ENCODE measurements at places on chromosomes 13 and 19. TPM values are rescaled to one million over a fixed set of nuclear protein-coding genes. Genes with fewer than 3 reads are reported as not detected.

DNA sequence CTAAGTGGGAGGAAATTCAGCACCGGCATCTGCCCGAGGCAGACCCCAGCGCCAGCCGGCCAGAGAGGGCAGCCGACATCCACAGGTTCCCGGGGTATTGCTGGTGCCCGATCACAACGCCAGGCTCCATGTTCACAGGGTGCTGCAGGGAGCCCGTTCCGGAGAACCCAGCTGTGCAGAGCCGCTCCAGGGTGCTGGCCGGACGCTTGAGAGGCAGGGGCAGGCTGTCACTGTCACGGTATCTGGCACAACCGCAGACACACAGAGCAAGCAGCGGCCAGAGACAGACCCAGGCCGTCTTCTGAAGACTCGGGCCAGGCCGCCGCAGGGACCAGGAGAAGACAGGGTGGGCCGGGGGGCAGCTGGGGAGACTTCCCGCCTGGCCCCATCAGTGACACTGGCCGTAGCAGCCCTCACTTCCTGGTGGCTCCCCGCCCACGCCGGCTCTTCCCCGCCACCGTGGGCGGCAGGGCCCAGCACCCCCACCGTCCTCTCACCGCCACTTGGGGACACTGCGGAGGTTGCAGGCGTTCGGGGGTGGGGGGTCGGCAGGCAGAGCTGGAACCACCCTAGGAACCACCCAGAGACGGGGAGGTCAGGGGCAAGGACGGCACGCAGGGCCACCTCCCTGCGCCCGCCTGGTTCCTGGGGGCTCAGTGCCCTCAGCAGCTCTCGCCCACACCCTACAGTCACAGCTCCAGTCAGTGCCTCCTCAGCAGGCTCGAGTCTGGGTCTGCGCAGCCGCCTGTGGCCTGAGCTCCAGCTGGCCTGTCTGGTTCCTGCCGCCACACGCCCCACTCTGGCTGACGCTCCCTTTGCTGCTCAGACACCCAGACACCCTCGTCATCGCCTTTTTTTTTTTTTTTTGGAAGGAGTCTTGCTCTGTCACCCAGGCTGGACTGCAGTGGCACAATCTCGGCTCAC lies 3.8 kb downstream of the RNF126 start:
- peaks cover 47% of the 10 kb centered on the region for H3K4me1 ChIP-seq
- H3K36me3 ChIP-seq = peaks cover 4% of the 10 kb centered on the region
- H3K27me3 ChIP-seq = no peaks in the 10 kb centered on the region
- H3K27ac ChIP-seq = peak overlapping the region; percentile 96
- H3K4me3 ChIP-seq = peak overlapping the region; percentile 92
- DNase-seq = no peak

The ZNF470 gene
- 0.98 TPM for total RNA-seq

The CYP2F1 gene
- total RNA-seq = 0.32 TPM

The MRPL57 gene
- total RNA-seq = 21.1 TPM

DNA sequence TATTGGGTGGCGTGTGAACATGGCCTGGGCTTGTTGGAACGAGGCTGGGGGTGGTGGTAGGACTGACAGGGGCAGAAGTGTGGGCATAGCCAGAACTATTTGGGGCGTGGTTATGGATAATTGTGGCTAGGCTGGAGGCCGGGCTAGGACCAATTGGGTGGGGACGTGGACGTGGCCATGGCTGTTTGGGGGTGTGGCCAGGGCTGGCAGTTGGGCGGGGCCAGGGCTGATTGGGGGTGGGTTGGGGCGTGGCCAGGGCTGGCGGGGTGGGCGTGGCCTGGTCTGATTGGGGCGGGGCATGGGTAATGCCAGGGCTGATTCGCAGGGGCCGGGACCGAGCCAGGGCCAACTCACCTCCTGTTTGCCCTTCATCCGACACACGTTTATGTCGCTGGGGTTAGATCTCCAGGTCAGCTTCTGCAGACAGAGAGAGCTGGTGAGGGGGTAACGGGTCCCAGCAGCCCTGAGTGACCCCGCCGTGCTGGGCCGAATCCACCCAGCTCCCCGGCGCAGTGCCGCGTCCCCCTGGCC lies 2.8 kb downstream of the SEMA6B start:
- no peaks in the 10 kb centered on the region for H3K36me3 ChIP-seq
- H3K27ac ChIP-seq = no peak overlapping the region
- H3K4me1 ChIP-seq = no peaks in the 10 kb centered on the region
- no peak for DNase-seq

- H3K4me1 ChIP-seq = peaks cover 10% of the 10 kb centered on the region
- no peaks in the 10 kb centered on the region for H3K36me3 ChIP-seq
- DNase-seq = no peak
- no peak overlapping the region for H3K27ac ChIP-seq
Measured at GRCh38 chr13:99995104-99995588, 13.6 kb downstream of the ZIC2 start.

The THSD1 gene
- total RNA-seq = 0.24 TPM

The LRFN3 gene
- 14.7 TPM for total RNA-seq

The MEIOSIN gene
- not detected for total RNA-seq

- no peak overlapping the region for H3K4me3 ChIP-seq
- H3K27ac ChIP-seq = no peak overlapping the region
- no peaks in the 10 kb centered on the region for H3K36me3 ChIP-seq
- DNase-seq = no peak
- peaks cover 3% of the 10 kb centered on the region for H3K4me1 ChIP-seq
- no peaks in the 10 kb centered on the region for H3K27me3 ChIP-seq
Measured at GRCh38 chr13:106594980-106595379, 27.0 kb upstream of the ARGLU1 start.

DNA sequence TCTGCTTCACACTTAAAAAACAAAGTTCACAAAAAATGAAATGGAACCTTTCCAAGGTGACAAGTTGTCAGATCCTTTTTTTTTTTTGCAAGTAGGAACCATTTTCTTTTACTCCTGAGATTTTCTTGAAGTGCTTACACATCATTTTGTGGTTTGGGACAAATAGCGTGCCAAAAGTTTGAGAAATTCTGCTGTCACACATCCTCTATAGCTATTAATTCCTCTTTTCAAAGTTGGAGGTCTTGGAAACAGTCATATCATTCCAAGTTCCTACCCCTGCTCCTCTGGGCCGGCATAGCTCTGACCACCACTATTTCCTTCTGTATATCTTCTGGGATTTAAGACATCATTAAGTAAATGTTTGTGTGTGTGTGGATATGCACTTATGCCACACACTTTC lies 421.6 kb upstream of the SLC10A2 start:
- H3K27ac ChIP-seq = no peak overlapping the region
- no peaks in the 10 kb centered on the region for H3K4me1 ChIP-seq
- no peaks in the 10 kb centered on the region for H3K36me3 ChIP-seq
- H3K4me3 ChIP-seq = no peak overlapping the region
- no peak for DNase-seq

GRCh38 chr19:57269515-57270250 lies 10.6 kb upstream of the ZNF460 start:
- no peaks in the 10 kb centered on the region for H3K36me3 ChIP-seq
- no peak overlapping the region for H3K4me3 ChIP-seq
- H3K4me1 ChIP-seq = no peaks in the 10 kb centered on the region
- H3K27ac ChIP-seq = no peak overlapping the region
- DNase-seq = no peak

DNA sequence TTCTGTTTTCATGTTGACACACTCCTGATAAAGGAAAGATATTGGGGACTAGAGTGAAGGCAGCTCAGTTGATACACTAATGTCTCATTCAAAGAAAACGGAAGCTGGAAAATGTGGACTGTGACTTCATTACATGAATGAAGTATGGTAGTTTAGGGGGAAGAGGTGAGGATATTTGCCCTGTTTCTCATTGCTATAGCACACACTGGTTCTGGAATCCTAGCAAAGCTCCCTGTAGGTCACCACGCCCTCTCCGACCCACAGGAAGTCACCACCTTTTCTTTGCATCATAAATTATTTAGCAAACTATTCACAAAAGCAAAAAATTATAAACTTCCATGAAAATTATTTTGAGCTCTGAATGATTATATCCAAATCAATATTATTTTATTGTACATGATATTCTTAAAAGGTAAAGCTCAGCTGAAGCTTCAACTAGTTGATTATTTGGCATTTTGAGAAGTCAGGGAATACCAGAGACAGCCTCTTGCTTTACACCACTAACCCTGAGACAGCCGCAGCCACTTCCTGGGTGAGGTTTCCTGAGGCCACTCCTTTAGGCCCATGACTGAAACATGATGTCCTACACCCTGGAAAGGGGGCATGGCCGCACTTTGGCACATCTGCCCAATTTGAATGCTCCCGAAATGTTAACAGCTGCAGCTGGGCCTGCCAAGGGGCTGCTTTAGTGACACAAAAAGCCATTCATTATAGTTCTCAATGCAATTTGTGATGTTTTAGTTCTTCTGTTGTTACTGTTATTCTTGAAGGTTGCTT lies 50.0 kb upstream of the WDFY2 start:
- H3K27me3 ChIP-seq = no peaks in the 10 kb centered on the region
- H3K27ac ChIP-seq = peak overlapping the region; percentile 40
- H3K4me3 ChIP-seq = no peak overlapping the region

The IL12RB1 gene
- 17.7 TPM for total RNA-seq

DNA sequence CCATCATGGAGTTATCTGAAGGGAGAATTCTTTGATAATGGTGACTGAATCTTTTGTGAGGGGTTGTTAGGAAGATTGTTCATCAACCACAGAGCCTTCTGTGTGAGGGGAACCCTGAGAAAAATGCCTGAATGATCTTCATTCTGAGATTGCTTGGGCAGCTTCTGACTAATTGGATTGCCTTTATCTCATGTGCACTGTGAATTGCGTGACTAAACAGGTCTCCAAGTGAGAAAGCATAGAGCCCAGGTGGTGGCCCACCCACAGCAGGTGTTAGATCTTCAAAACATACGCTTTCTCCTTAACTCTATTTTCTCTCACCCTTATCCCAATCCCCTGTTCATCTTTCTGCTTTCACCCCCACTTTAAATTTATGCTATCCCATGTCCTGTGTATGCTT lies 58.3 kb downstream of the DOCK9 start:
- peaks cover 12% of the 10 kb centered on the region for H3K4me1 ChIP-seq
- no peak overlapping the region for H3K4me3 ChIP-seq
- no peak overlapping the region for H3K27ac ChIP-seq
- H3K27me3 ChIP-seq = no peaks in the 10 kb centered on the region
- no peak for DNase-seq
- peaks cover 44% of the 10 kb centered on the region for H3K36me3 ChIP-seq

- no peak overlapping the region for H3K4me3 ChIP-seq
- no peaks in the 10 kb centered on the region for H3K36me3 ChIP-seq
- H3K27ac ChIP-seq = no peak overlapping the region
Measured at GRCh38 chr19:6888967-6889366, 1.6 kb downstream of the ADGRE1 start.

DNA sequence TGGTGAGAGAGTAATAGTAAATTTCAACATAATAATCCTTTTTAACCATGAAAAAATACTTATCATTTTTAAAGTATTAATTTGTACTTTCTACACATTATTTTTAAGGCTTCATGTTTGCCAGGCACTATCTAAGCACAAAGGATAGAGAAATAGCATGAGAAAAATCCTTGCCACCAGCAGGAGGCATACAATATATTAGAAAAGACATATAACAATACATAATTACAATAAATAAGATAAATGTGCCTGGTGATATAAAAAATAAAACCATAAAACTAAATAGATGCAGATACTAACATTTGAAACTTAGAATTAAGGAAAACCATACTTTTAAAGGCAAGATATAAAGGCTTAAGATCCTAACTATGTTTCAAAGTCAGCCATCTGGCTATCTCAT lies 1256.4 kb downstream of the DIAPH3 start:
- H3K27ac ChIP-seq = no peak overlapping the region
- DNase-seq = no peak
- H3K4me3 ChIP-seq = no peak overlapping the region
- no peaks in the 10 kb centered on the region for H3K4me1 ChIP-seq
- no peaks in the 10 kb centered on the region for H3K36me3 ChIP-seq

- no peaks in the 10 kb centered on the region for H3K36me3 ChIP-seq
- H3K4me1 ChIP-seq = no peaks in the 10 kb centered on the region
- no peaks in the 10 kb centered on the region for H3K27me3 ChIP-seq
- H3K4me3 ChIP-seq = no peak overlapping the region
- no peak for DNase-seq
Measured at GRCh38 chr13:62130062-62130970, 714.7 kb upstream of the PCDH20 start.

DNA sequence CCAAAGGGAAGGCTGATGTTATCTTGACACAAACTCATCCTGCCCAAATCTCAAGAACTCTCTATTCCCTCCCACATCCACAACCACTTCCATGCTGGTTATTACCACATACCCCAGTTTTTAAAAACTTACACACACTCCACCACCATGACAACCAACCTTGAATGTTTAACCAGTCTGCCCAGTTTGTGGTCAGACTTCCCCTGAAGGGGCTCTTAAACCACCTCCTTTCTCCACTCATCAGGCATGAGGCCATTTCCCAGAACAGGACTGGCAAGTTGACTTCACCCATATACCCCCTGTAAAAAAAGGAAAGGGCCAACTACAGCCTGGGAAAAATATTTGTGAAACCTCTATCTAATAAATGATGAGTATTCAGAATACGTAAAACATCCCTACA lies 12.4 kb upstream of the ZSCAN4 start:
- no peaks in the 10 kb centered on the region for H3K27me3 ChIP-seq
- H3K27ac ChIP-seq = no peak overlapping the region
- no peaks in the 10 kb centered on the region for H3K4me1 ChIP-seq
- no peak for DNase-seq
- H3K4me3 ChIP-seq = no peak overlapping the region
- H3K36me3 ChIP-seq = no peaks in the 10 kb centered on the region

DNA sequence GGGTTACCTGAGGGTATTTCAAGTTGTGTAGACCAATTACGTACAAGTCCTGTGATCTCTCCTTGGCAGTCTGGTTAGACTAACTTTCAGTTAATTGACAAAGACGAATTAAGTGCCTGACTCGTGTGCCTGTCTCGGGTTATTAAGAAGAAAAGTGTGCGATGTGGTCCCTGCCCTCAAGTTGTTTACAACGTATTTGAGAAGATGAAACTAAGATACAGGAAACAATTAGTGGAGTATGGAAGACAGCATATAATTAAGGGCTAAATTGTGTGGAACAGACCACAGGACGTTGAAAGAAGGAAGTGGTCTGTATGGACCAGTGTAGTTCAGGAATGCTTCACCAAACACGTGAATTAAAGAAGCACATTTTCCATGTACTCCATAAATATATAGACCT lies 49.2 kb downstream of the KLF5 start:
- DNase-seq = no peak
- no peak overlapping the region for H3K27ac ChIP-seq
- no peaks in the 10 kb centered on the region for H3K4me1 ChIP-seq
- no peaks in the 10 kb centered on the region for H3K27me3 ChIP-seq

DNA sequence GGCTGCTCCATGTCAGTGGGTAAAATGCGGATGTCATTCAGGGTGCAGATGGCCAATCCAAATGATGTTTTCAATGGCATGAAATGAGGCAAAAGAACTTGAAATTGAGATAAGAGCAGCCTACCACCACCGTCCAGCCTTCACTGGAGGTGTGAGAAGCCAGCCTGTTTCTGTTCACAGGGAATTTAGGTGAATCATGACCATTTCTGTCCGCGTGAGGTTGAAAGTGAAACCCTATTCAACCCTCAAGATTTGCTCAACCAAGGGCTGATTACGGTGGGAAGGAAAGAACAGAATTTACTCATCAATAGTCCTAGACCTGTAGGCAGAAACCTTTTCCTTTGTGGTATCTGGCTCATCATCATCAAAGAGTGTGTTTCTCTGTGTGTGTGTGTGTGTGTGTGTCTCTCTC lies 370.7 kb downstream of the COG6 start:
- no peaks in the 10 kb centered on the region for H3K27me3 ChIP-seq
- no peaks in the 10 kb centered on the region for H3K4me1 ChIP-seq
- H3K4me3 ChIP-seq = peak overlapping the region; percentile 43
- peak; percentile 20 for DNase-seq
- H3K36me3 ChIP-seq = no peaks in the 10 kb centered on the region
- no peak overlapping the region for H3K27ac ChIP-seq

GRCh38 chr19:17164639-17165038 lies 50.5 kb upstream of the USE1 start:
- H3K27me3 ChIP-seq = no peaks in the 10 kb centered on the region
- H3K4me3 ChIP-seq = no peak overlapping the region
- H3K36me3 ChIP-seq = peaks cover 11% of the 10 kb centered on the region
- DNase-seq = no peak

All from naive thymus-derived CD4-positive, alpha-beta T cell (primary cell).